Activated T-helper 1 cell treated with anti-CD3 and anti-CD28 coated beads, Interleukin-2, amount 50 U/mL, for 16 hours (primary cell): ENCODE measurements at places on chromosomes 12 and 14.

GRCh38 chr12:103758310-103759089 lies 82.5 kb downstream of the NT5DC3 start:
- no peak for DNase-seq

DNA sequence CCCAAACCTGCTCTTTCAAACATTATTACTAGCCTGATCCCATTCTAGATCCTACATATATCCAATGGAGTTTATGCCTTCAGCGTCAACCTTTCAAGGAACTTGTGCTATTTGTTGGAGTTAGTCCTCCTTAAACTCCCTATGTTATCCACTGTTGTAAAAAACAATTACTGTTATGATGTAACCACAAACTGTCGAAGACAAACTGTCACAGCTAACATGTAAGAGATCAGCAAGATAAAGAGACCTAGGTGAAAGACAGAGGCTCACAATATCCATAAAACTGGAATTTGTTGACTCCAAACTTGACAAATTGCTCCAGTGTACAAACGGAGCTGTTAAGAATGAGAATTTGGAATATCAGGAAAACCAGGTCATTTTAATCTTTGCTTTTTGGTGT lies 70.7 kb downstream of the CDK17 start:
- no peak for DNase-seq

DNA sequence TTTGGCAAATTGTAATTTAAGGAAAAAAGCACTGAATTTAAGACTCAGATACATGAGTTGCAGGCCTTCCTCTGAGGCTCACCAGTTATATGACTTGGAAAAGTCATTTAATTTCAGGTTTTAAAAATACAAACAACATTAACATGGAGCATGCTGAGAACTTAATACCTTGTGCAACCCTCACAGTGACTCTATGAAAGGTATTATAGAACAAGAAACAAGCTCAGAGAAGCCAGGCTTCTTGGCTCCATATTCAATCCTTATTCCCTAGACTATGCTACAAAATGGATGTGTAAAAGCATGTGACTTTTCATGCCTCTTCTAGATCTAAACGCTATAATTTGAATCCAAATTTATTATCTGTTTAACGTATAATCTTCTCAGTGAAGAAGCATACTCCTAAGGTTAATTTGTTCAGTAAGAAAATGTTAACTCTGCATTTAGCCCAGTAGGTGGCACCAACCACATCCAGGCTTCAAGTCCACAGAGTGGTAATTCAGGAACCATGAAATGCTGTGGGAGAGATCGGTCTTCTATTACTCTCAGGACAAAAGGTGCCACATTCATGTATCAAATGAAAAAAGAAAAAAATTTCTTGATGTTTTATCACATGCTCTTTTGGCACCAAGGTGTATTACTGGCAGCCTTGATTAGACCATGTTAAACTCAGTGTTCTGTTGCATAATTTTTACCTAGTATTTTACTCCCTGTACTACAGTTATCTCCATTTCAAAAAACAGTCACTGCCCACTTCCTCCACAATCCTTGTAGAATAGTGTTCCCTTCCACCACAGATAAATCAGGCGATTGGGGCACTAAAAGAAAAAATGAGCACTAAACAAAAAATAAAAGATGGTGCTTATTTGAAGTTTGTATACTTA lies 9.3 kb downstream of the CCDC196 start:
- DNase-seq = no peak

- no peak for DNase-seq
Observed at GRCh38 chr12:32284561-32284960, 114.8 kb upstream of the FGD4 start.

GRCh38 chr14:45664668-45665356 lies 411.8 kb upstream of the MIS18BP1 start:
- DNase-seq = no peak

DNA sequence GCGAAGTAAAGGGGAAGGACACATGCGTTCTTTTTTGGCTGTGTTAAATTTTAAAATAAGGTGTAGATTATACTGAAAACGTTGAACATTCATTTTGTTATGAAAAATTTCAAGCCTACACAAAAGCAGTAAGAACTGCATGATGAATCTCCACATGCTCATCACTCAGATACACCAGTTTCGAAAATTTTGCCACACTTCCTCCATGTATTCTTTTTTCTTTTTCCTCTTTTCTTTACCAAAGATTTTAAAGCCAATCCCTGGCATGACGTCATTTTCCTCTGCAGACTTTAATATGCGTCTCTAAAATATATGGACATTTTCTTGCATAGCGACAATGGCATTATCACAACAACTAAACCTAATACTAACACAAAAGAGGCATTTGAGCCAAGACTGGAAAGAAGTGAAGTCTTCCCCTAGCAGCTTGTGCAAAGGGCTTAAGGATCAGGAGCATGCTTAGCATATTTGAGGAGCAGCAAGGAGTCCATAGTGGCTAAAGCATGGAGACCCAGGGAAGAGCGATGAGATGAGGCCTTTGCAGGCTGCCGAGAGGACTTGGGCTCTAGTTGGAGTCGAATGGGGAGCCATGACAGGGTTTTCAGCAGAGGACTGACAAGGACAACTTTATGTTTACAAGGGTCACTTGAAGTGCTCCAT lies 111.9 kb downstream of the ERC1 start:
- no peak for DNase-seq

- DNase-seq = no peak
Observed at GRCh38 chr14:69399750-69400149, 1.3 kb downstream of the SLC39A9 start.

DNA sequence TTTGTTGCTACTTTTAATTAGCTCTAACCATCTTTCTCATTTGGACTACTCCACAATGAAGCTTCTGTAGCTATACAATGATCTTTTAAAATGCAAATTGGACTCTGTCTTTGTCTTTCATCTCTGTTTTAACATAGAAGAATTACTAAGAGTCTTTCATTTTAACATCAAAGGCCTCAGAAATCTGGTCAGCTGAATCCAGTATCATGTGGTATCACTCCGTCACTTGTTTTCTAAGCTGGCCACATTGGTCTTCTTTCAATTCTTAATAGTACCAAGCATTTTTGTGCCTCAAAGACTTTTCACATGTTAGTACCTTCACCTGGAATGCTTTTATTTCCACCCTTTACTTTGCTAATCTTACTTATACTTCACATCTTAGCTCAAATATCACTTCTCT lies 95.5 kb upstream of the SLC16A7 start:
- DNase-seq = no peak

DNA sequence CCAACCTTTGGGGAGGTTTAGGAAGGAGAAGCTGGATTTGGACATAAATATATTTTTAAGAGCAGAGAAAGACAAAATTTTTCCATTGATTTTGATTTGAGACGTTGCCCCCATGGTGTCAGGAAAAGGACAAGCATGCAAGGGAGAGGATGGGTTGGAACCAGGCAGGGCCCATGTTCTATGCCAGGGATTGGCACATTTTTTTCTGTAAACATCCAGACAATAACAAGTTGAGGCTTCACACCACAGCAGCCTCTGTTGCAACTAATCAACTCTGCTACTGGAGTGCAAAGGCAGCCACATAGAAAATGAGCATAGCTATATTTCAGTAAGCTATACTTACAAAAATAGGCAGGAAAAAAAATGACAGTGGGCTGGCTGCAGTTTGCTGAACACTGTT lies 44.7 kb downstream of the NR1H4 start:
- no peak for DNase-seq

- no peak for DNase-seq
Observed at GRCh38 chr12:70637303-70638085, at the start of gene PTPRB. TSS of gene PTPRB (minus strand) at chr12:70637429. CDS start at chr12:70637395, 34 bp downstream.

- no peak for DNase-seq
Observed at GRCh38 chr12:32906399-32907165, 10.0 kb upstream of the PKP2 start.

GRCh38 chr12:123972457-123973401 lies at the start of the genes CCDC92 and ZNF664:
TSS of gene CCDC92 (minus strand) at chr12:123972831. CDS start at chr12:123944305, 28,526 bp downstream.
TSS of gene ZNF664 (plus strand) at chr12:123973215. CDS start at chr12:124012145, 38,930 bp downstream.
- DNase-seq = peak; percentile 90

DNA sequence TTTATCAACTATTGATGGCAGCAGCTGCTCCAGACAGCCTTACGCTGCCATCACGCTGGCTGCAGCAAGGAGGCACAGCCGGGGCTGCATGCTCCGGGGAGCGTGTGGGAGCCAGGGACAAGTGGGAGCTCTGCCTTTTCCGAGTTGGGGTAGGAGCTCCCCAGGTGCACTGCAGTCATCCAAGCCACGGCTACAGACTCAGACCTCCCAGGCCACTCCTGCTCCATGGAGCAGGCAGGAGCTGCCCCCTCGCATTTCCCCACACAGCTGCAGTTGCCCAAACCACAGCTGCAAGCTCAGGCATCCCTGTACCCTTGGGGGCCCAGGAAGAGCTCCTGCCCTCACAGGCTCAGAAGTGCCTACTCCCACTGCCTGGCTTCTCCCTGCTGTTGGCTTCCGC lies 184.7 kb downstream of the CPNE8 start:
- DNase-seq = no peak

DNA sequence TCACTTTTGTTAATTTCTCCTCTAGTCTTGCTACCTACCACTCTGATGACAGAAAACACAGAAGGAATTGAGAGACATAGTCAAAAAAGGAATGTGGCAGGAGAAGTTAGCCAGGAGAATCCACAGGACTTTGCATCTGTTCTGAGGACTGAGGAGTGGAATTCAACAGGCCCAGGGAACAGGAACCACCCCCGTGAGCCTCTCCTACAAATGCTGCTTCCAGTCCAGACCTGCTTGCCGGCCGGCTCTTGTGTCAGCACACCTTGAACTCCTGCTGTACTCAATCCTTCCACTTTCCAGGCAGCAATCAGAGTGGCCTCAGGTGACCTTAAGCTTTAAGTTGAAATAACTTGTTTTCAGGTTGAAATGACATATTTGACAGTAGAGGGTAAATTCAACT lies 903.1 kb downstream of the BCL11B start:
- DNase-seq = no peak

- no peak for DNase-seq
Observed at GRCh38 chr12:122976648-122976975, 1.6 kb downstream of the OGFOD2 start.

- no peak for DNase-seq
Observed at GRCh38 chr14:105918496-105919262, 392.3 kb downstream of the TMEM121 start.

DNA sequence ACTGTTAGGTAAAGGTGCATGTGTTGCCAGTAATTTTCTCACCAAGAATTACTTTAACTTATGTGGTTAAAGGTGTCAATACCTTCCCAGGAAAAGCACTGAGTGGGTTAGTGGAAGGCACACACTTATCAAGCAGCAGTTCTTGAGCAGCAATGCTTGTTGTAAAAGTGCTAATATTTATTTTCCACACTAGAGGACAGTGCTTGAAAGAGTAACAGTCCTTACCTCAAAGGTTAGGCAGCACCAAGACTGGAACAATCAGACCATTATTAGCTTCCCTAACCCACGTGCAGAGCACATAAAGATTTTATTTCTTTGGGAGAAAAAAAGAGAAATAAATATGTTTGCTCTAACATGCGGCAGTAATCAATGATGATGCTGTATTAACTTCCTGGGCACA lies 48.8 kb upstream of the KRR1 start:
- DNase-seq = no peak

GRCh38 chr14:58662018-58662417 lies 24.3 kb downstream of the DACT1 start:
- no peak for DNase-seq

- DNase-seq = no peak
Observed at GRCh38 chr12:76556368-76556767, 3.2 kb downstream of the OSBPL8 start.

GRCh38 chr12:20282401-20282800 lies 85.9 kb upstream of the PDE3A start:
- DNase-seq = no peak

- DNase-seq = no peak
Observed at GRCh38 chr12:26396402-26396801, 201.0 kb downstream of the SSPN start.

GRCh38 chr12:57491393-57492280 lies 3.8 kb downstream of the MARS1 start:
- DNase-seq = no peak

DNA sequence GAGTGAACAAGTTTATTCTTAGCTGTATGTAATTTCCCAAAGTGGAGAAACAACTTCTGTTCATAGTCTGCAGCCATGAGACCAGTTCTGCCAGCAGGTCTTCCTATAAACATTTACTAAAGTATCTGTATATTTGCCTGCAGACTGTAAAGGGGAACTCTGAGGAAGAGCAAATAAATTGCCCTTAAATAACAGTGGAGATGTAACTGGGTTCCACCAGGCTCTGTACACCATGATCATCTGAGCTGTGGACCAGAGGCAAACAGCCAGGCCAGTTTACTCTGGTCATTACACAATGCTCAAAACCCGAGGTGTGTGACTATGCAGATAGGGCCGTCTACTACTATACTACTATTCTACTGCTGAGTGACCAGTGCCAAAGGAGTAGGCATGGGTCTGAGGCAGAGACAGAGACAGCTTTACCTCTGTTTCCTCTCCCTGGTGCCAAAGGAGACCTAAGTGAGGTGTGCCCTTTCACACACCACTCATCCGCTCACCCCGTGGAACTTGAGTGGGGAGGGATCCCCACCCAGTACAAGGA lies 21.1 kb upstream of the CERS5 start:
- no peak for DNase-seq

- DNase-seq = no peak
Observed at GRCh38 chr14:90445011-90445410, 48.2 kb downstream of the CALM1 start.

DNA sequence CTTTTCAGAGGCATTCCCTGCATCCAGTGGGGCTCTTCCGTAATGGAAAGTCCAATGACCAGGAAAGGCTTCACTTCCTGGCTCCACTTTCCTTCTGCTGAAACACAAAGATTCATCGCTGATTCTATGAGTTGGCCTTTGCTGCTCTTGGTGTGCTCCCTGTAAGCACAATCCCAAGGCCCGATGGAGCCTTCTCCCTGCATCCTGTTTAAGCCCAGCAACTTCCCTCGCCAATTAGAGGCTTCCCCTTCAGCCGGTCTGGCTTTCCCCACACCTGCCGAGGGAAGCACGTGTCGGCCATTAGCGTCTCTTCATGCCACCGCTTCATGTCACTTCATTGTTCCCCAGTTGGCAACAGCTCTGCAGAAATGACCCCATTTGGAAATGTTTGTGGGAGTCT lies 693.9 kb downstream of the MED13L start:
- no peak for DNase-seq

DNA sequence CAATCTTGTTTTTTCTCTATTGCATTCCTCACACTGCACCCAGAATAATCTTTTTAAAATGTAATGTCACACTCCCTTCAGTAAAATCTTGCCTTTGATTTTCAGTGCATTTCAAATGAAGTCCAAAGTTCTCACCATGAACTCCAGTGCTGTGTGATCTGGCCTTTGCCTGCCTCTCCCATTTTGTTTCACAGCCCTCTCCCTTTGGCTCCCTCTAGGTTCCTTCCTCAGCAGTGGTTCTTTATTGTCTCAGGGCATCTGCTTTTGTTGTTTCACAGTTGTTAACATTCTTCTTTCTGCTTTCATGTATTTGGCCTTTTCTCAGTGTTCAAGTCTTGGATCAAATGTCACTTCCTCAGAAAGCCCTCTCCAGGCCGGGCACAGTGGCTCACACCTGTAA lies 84.5 kb upstream of the AMN1 start:
- no peak for DNase-seq

GRCh38 chr12:124597041-124597440 lies 29.6 kb upstream of the NCOR2 start:
- DNase-seq = no peak
